ENCODE measurements at places on chromosomes 7 and 10.

DNA sequence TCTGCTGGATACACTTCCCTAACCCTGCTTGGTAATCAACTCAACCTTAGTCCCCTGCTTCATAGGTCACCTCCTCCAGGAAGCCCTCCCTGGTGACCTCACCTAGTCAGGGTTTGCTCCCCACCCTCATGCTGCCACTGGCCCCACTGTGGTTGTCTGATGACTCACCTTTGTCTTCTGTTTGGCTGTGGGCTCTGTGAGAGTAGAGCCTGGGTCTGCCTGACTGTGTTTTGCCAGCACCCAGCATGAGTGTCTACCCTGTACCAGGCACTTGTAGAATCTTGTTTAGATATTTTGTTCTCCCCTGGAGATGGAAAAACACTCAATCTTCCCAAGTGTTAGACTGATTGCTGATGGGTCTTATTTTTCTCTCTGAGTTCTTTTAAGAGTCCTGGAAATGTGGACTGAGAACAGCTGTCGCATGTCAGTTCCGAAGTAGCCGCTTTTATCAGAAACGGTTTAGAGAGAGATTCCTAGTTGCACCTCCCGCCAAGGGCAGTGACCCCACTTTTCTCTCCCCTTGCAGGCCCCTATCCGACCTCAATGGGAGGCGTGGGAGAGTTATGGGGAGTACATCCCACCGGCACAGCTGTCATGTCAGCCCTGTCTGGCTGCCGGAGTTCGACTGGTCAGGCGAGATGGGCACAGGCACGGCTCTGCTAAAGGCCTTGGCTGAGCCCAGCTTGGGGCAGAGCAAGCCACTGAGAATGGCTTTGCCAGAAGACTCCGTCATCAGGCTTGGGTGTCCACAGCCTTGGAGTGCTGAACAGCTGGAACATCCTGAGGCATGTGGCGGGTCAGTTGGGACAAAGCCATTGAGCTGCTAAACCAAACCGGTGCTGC, 134.3 kb downstream of the GRK5 start:
- DNase-seq: no peak

DNA sequence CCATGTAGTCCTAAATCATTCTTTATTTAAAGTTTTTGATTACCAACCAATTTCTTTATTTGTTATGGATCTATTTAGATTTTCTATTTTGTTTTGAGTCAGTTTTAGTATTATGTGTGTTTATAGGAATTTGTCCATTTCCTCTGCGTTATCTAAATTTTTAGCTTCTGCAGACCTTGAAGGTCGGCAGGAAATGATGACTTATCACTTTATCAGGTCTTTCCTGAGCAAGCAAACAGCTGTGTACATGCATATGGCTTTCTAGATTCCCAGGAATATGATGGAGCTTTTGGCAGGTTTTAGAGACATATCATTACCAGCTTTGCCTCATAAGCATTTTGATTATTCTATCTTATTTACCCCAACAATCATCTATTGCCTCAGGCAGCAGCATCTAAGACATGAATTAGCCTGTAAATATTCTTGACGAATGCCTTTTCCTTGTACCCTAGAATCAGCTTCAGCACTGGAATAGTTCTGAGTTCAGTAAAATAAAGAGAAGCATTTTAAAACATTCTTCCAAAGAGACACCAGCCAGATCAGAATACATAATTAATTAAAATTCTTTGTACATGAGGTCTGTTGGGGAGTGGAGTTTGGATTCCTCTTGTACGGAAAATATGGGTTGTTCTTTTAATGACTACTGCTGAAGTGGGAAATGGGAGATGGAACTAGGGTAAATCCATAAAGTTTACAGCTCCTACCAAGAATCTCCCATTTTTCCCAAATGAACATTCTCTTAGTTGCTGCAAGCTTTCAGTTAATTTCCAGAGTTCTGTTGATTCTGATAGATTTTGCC, 408.8 kb upstream of the SEMA3C start:
- no peak for DNase-seq

- no peak for DNase-seq
These were observed 678.8 kb downstream of the INHBA start for GRCh38 chr7:41024126-41024525.

- no peak for DNase-seq
These were observed 2.9 kb upstream of the ENTPD7 start for GRCh38 chr10:99656199-99657064.

DNA sequence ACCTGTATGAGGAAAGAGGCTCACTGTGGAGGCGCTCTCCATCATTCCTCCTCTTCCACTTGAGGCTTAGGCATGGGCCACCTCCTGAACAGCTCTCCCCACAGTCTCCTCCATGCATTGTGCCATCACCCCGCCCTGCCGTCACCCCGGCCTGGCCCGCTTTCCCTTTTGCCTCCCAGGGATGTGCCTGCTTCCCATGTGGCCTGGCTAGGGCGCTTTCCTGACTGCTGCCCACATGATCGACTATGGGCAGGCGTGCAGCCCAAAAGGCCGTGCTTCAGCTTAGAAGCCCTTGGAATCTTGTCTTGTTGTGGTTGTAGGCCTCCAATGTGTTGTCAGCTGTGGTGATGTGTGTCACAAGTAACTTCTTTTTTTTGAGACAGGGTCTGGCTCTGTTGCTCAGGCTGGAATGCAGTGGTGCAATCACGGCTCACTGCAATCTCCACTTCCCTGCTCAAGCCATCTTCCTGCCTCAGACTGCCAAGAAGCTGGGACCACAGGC, 1.8 kb upstream of the ACTR3C start:
- no peak for DNase-seq

DNA sequence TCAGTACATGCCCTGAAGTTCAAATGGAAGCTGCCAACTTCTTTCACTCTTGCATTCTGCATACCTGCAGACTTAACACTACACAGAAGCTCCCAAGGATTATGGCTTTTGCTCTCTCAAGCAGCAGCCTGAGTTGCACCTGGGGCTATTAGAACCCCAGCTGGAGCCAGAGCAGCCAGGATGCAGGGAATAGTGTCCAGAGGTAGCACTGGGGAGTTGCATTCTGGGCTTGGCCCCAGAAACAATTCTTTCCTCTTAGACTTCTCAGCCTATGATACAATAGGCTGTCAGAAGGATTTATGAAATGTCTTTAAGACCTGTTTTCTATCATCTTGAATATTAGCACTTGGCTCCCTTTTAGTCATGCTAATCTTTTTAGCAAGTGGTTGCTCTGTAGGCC, 886.7 kb upstream of the GHITM start:
- DNase-seq: no peak

DNA sequence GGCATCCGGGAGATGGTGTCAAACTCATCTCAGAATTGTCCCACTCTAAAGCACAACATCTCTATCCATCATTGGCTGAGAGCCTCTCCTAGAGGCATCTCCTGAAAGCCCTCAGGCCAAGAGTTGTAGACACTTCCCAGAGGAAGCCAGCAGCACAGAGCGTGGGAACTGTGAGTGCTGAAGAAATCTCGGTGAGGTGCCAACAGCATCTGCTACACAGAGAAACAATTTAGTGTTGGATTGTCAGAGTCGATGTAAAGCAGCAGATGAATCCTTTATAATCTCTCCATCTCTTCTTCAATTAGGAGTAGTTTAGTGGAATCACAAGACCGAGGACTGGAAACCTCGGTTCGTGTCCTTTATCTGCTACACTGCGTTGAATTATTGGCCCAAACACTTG, 172.2 kb downstream of the C7orf25 start:
- DNase-seq: no peak

- DNase-seq: no peak
These were observed 324.8 kb downstream of the DNAJB6 start for GRCh38 chr7:157661611-157661975.

DNA sequence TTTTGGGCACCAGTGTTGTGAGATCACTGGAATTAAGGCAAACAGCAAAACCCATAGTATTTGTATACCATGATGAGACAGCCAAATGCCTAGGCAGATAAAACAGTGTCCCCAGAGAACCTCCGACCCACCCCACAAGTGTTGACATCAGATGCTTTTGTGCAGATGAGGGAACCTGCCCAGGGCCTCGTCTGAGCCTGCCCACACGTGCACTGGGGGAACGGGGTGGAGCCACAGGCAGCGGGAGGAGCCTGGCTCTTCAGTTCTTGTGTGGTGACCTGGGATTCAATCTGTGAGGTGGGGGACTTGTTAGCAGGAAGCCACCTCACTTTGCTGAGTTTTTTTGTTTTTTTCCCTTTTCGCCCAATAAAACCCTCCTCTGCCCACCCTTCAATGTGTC, 33.4 kb upstream of the OPTN start:
- DNase-seq: no peak

GRCh38 chr10:28256776-28257175, 46.1 kb downstream of the MPP7 start:
- no peak for DNase-seq

DNA sequence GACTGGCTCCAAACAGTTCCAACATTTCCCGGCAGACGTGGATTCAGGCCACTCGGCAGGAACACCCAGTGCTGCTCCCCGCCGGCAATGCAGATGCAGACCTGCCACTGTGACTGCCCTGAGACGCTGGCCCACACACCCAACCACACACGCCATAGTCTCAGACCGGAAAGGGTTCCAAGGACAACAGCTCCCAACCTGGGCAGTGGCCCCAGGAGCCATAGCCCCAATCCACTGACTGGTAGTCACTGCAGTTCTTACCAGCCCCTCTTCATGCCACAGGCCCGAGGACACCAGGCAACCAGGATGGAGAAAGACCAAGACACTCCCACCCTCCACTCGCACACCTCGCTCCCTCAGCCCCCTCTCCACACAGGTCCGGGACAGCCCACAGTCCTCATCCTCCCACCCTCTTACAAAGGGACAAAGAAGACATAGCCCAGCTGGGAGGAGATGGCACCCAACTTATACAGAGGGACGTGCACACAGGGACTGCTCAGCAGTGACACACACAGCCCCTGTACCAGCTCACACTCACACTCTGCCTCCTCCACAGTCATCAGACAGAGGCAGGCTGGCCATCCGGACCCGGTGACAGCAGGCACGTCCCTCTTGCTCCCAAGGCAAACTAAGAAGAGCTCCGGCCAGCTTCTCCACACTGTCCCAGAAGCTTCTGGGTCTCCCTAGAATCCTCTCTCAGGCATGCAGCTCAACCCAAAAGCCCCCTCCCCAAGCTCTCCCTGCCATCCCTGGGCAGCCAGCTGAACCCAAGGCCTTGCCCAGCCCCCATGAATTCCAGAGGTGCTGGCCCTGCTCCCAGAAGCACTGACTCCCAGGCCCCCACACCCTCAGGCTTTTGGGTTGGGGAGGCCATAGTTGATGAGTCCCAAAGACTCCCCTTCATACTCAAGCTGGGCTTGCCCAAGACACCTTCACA, 24.8 kb downstream of the KCNH2 start:
- DNase-seq: no peak

GRCh38 chr10:127612-128432, 7.4 kb upstream of the ZMYND11 start:
- DNase-seq: peak; percentile 48

- DNase-seq: no peak
These were observed 76.8 kb upstream of the KLF6 start for GRCh38 chr10:3861795-3862194.

DNA sequence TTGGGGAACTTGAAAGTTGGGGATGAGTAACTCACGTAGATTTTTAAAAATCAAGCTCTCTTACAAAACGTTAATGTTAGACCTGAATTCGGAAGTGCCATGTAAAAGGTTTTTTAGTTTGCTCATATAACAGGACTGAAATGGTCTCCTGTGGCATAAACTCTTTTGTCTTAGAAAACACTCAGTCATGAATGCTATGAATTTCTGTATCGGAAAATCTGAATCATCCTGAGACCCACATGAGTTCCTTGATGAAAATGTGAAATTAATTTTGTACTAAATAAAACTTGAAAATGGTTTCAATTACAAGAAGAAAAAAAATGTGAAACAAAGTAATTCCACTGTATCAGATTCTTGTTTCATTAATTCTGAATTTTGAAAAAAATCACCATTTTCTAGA, 134.8 kb upstream of the BMPER start:
- DNase-seq: no peak

DNA sequence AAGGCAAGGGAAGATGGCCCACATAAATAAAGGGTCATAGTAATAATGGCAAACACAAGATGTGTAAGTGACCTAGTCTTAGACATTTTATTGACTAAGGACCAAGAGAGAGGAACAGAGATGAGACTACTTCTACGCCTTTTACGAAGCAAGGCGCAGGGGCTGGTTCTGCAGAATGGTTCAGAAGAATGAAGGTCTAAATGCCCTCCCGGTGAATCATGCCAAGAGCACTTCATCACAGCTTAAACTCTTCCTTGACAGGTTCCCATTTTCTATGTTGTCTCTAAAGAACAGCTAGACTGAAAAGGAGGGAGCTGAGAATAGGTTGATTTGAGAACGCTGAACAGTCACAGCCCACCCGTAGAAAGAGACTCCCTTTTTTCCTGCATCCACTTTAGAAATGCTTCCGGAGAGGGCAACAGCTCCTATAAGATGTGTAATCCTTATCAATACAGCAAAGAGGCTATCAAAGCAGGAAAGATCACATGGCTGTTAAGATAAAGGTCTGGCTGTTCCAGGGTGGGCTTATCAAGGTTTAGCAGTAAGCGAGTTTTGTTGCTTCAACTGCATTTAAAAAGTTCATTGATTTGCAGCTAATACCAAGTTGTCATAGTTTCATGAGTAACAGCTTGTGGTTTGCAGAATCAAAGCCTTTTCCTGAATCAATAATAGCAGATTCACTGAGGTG, 93.4 kb upstream of the AUTS2 start:
- DNase-seq: no peak

DNA sequence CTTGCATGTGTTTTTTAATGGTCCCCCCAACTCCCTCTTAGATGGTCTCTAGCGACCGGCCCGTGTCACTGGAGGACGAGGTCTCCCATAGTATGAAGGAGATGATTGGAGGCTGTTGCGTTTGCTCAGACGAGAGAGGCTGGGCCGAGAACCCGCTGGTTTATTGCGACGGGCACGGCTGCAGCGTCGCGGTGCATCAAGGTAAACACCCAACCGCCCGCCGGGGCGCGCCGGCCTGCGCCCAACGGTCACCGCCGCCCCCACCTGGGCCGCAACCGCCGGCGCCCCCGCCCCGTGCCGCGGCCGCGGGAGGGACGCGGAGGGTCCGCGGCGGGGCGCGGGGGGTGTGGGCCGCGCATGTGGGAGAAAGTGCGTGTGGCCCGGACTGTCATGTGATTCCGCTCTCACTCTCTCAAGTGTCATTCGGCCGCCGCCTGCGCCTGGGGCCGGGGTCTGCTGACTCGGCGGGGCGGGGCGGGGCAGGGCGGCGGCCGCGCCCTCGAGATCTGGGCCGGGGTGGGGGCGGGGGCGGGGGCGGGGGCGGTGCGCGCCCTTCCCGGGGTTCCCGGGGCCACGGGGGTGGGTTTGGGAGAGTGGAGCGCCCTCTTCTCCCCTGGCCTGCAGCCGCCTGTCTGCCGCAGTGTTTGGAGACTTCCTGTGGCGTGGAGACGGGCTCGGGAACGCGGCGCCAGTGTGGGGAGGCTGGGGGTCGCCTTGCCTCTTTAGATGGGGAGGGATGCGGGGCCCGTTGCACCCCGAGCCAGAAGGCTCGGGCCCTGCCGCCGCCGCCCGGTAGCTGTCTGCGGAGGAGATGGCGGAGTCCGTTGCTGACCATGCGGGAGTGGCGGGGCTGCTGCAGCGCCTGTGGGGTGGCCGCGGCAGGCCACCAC, 817 bp downstream of the MLLT10 start:
- DNase-seq: peak; percentile 52

Data from stimulated activated naive CD4-positive, alpha-beta T cell (primary cell).